IgD-negative memory B cell (primary cell): ENCODE measurements at places on chromosomes 7 and 10. TPM values are rescaled to one million over a fixed set of nuclear protein-coding genes. Genes with fewer than 3 reads are reported as not detected.

PRR15 gene
- not detected for polyA plus RNA-seq

CCL24 gene
- not detected for polyA plus RNA-seq

RSBN1L gene
- polyA plus RNA-seq = 8.0 TPM

HHEX gene
- polyA plus RNA-seq = 134 TPM

PHKG1 gene
- not detected for polyA plus RNA-seq

AKR1C4 gene
- polyA plus RNA-seq = not detected

TRIM73 gene
- polyA plus RNA-seq = 2.6 TPM

SLC29A4 gene
- not detected for polyA plus RNA-seq

STEAP1B gene
- polyA plus RNA-seq = 3.4 TPM

ELFN1 gene
- 0.54 TPM for polyA plus RNA-seq

AGAP9 gene
- polyA plus RNA-seq = 0.90 TPM

PVRIG gene
- polyA plus RNA-seq = 94.5 TPM

LRGUK gene
- 0.08 TPM for polyA plus RNA-seq

STRIP2 gene
- polyA plus RNA-seq = 0.08 TPM

TCERG1L gene
- not detected for polyA plus RNA-seq
